ENCODE measurements at places on chromosomes 13 and 19.

DNA sequence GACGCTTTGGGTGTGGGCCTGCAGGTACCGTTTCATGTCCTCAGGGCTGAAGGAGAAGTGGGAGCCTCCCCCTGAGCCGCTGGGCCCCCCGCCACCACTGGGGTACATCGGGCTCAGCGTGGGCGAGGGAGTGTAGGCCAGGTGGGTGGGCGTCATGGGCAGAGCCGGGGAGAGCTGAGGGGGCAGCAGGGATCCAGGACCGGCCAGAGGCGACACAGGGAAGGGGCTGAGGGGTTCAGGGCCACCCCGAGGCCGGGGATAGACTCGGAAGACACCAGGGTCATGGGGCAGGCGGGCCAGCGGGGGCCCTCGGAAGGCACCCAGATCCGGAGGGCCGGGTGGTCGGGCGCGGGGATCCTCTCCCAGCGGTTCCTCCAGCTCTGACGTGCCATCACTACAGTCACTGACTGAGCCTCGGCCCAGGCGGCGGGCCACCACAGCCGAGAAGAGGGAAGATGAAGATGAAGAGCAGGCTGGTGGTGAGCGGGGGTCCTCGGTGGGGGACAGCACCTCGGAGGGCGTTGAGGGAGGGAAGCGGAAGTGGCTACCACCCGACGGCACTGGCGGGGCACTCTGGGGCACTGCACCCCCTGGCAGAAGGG, 5.7 kb downstream of the ERF start:
- no peak for DNase-seq

- no peak for DNase-seq
Measured at GRCh38 chr13:37869506-37869755, 141 bp downstream of the TRPC4 start.

GRCh38 chr19:44719262-44719701, 20.3 kb downstream of the CEACAM16 start:
- no peak for DNase-seq

DNA sequence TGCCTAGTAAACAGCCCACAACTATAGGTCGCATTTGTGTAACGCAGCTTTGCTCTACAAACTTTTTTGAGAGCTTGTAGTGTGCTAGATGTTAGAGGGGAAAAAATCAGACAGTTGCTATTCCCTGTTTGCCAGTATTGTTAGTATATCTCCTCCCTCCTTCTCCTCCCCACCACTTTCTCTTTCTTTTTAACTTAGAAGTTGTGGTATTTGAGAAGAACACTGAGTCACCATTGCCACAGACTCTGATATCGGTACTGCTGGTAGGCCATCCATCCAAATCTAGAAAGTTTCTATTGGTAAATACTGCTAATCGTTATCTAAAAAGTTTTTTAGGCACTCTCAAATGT, 666 bp downstream of the POMP start:
- DNase-seq: no peak

DNA sequence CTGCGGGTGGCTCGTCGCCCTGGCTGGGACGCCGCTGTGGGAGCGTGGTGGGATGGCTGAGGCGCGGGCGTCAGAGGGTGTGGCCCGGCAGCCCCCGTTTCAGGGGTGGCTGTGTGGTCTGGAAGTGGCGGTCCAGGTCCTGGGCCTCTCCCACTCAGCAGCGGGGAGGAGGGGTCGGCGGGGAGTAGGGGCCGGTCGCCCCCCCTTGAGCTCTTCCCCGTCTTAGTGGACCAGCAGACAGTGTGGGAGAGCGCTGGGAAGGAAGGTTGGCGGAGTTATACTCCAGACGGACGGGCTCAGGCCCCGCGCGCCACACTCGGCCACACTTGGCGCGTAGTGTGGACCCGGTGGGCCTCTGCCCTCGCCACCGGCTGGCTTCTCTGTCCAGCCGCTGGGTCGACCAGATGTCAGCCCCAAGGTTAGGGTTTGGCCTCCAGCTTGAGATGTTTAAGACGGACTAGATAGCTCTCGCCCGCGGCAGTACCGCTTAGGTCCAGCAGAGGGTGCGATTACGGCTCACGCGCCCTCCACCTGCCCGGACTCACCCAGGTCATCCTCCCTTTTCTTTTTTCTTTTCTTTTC, 21.7 kb upstream of the ZNF429 start:
- DNase-seq: peak; percentile 77

- DNase-seq: no peak
Measured at GRCh38 chr13:46624353-46624752, 71.4 kb downstream of the LRCH1 start.

DNA sequence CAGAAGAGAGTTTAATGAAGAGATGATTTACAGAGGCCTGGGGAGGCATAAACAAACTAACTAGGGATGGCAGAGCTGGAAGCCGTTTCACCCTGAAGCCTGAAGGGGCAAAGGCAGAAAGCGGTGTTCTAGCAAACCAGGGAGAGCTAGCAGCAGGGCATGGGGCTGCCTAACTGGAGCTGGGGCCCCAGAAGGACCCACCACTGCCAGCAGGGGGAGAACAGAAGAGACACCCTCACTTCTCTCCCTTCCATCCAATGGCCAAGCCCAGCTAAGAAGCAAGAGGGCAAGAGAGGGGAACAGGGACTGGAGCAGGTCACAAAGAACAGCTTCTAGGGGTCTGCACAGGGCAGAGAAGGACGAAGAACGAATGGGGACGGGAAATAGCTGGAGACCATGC, 195.5 kb downstream of the KATNAL1 start:
- DNase-seq: no peak

DNA sequence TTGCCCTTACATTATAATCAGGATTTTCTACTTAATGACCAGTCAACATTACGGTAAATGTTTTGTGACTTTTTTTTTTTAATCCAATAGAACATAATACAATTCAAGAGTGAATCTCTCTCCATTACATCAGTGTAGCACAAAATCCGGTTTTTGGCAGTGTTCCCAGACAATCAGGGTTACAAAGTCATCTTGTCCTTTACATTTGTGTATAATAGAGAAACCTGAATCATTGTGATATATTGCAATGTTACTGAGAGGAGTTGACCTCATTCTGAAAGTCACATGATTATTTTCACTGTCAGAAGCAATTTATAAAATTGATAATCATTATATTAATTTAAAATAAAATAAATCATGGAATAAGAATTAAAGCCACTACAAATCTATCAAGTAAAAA, 1346.0 kb upstream of the SPRY2 start:
- no peak for DNase-seq

DNA sequence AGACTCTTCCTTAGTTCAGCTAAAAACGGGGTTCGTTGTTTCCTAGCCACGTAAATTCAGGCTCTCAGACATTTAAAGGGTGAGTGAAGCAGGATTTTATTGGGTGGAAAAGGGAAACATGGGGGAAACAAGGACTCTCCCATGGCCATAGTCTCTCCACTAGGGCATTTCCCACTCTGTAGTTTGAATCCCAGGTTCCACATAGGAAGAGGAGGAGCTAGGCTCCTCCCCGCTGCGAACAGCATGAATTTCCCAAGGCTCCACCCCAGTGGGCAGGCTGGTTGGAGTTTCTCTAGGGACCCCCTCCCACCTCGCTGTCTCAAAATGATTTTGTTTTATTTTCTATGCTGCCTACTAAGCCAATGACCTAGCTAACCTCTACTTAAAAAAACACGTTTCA, 2170.8 kb upstream of the PCDH20 start:
- DNase-seq: no peak

DNA sequence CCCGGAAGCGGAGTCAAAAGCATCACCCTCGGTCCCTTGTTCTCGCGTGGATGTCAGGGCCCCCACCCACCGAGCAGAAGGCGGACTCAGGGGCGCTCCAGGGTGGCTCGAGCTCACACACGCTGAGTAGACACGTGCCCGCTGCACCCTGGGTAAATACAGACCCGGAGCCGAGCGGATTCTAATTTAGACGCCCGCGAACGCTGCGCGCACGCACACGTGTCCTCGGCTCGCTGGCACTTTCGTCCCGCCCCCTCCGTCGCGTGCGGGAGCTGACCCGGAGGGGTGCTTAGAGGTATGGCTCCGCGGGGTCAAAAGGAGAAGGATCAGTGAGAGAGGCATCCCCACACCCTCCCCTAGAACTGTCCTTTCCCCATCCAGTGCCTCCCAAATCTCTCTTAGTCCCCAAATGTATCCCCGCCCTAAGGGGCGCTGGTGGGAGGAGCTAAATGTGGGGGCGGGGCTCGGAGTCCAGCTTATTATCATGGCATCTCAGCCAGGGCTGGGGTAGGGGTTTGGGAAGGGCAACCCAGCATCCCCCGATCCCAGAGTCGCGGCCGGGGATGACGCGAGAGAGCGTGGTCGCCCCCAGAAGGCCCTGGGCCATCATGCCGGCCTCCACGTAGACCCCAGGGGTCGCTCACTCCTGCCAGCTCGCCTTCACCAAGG, 451 bp upstream of the ICAM5 start:
- peak; percentile 82 for DNase-seq

DNA sequence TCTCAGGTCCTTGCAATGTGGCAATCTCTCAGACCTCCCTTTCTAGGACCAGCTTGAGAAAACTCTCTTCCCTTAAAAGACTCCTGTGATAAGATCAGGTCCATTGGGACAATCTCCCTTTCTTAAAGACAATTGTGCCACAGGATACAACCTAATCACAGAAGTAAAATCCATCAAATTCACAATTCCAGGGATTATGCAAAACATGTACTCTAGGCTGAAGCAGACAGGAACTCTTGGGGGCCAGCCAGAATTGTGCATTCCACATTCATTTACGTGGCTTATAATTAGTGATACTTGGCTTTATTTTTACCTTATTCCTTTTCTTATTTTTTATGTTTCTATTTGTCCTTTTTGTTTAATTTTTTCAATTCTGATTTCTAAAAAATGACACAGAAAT, 257.9 kb downstream of the KLF12 start:
- no peak for DNase-seq

DNA sequence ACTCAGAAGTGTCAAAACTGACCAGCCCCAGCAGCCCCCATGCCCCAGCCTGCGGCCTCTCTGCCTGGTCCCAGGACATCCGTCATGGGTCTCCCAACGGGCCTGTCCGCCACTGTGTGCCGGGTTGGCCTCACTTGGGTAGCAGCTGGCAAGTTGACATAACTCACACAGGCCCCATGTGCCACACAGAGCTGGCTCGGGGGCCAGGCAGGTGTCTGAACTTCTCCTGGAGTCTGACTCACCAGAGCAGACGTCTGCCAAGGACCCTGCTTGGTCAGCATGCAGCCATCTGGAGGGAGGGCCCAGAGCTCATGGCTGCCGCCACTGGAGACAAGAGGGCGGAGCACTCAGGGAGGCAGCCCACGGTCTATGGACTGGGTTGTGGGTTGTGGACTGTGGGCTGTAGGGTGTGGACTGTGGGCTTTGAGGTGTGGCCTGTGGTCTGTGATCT, 32.0 kb upstream of the TMEM255B start:
- no peak for DNase-seq

- DNase-seq: no peak
Measured at GRCh38 chr13:100363874-100364273, 224.7 kb downstream of the GGACT start.

DNA sequence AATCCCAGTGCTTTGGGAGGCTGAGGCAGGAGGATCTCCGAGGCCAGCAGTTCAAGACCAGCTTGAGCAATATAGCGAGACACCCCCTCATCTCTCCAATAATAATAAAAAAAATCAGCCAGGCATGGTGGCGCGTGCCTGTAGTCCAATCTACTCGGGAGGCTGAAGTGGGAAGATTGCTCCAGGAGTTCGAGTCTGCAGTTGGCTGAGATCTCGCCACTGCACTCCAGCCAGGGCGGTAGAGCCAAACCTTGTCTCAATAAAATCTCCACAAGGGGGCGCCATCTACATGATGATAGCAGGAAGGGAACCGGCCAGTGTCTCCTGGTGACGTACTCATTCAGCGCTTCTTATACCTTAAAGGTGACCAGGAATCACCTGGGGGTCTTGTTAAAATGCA, 13.6 kb upstream of the C5AR1 start:
- peak; percentile 69 for DNase-seq

- DNase-seq: no peak
Measured at GRCh38 chr13:105587786-105588185, 947.7 kb downstream of the EFNB2 start.

DNA sequence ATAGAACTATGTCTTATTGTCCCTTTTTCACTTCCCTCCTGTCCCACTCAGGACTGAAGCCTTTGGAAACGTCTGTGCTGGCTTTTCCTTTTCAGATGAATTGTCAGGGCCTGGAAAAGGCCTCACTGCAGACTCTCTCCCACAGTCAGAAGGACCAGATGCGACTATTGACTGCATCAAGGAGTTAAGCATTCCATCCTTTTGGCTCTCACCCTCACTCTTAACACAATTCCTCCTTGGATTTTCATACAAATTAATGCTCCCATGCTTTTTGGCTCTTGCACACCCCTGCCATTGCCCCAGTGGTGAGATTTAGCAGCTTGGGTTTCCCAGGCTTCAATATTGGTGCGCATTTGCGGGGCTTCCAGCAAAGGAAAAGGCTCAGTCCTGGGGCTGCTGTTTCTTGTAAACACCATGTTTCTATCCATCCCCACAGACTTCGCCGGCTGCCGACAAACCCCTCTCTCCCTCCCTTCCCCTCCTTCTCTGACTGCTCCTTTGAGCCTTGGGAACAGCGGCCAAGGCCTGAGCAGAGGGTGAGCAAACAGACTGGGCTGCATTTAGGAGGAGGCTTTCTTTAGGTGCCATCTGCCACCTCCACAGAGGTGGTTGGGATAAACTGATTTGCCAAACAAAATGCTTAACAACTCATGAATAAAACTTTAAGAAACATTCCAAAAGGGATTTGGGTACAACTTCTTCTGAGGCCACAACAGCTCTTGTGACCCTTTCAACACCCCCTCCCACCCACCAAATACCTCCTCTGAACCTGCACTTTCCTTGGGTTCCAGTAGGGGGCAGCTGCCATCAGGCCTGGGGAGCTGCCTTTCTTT, 48.6 kb upstream of the PCDH8 start:
- no peak for DNase-seq

DNA sequence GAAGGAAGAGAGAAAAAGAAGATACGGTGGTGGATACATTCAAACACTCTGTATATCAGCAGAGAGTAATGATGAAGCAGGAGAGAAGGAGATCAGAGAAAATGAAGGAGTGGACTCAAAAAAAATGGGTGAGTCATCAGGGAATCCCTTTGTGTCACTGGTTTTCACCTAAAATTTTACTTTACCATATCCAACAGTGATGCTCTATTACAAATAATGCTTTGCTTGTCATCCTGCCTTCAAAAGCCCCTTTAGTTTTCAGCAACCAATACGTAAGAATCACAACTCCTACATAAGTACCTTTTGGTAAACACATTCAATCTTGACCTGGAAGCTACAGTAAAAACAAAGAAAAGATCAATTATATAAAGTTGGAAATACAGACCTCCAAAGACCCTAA, 88.8 kb downstream of the ENOX1 start:
- DNase-seq: no peak

GRCh38 chr13:67283637-67284036, 53.5 kb upstream of the PCDH9 start:
- no peak for DNase-seq

DNA sequence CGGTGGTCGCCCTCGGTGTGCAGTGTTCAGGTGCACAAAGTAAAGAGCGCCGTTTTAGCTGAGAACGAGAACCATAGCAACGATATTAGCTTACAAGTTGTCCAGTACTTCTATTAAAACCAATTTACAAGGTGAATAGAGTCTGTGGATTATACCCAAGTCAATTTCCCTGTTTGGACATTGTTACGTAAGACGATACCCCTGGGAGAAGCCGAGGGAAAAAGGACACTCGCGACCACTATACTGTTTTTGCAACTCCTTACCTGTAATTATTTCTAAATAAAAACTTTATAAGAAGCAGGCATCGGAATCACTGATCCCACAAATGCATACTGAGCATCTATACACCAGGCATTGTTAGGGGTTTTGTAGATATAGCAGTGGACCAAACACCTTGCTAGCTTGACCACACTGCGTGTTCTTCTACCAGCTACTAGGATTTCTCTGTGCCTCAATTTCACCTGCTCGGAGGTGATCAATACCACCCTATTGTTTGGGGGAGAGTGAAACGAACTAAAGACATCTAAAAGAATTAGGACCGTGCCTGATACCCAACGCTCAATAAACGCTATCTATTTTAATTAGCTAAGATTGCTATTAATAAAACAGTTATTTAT, 488 bp upstream of the EEF2 start:
- DNase-seq: no peak

Measured in activated T-cell treated with anti-CD3 and anti-CD28 coated beads, Interleukin-2, amount 50 U/mL, for 24 hours (primary cell).